Regular cardiac myocyte (primary cell): ENCODE measurements at places on chromosomes 3 and 15. TPM values are rescaled to one million over a fixed set of nuclear protein-coding genes. Genes with fewer than 3 reads are reported as not detected.

The ACKR4 gene
- total RNA-seq = 0.96 and 6.8 TPM in 2 replicates

The ECT2 gene
- total RNA-seq = 25.7 and 61.3 TPM in 2 replicates

The DUOXA2 gene
- total RNA-seq = not detected in 2 replicates

The TRH gene
- total RNA-seq = under 0.01 and 0.38 TPM in 2 replicates

The TTC21A gene
- 0.58 and 2.8 TPM in 2 replicates for total RNA-seq

The CFAP100 gene
- not detected in 2 replicates for total RNA-seq

The KLHL6 gene
- total RNA-seq = under 0.01 TPM in 2 replicates

The TIGIT gene
- under 0.01 TPM in 2 replicates for total RNA-seq

The STARD5 gene
- 3.3 and 21.1 TPM in 2 replicates for total RNA-seq

The SPINT1 gene
- total RNA-seq = 0.28 and 0.58 TPM in 2 replicates

The NR2E3 gene
- total RNA-seq = 0.38 TPM in 1 of 2 replicates, not detected in the other

The GXYLT2 gene
- total RNA-seq = 13.6 and 54.7 TPM in 2 replicates

The COLQ gene
- under 0.01 and 0.28 TPM in 2 replicates for total RNA-seq

The TTLL13 gene
- not detected in 2 replicates for total RNA-seq

The GALNT15 gene
- 4.0 and 27.1 TPM in 2 replicates for total RNA-seq

The GASK1A gene
- total RNA-seq = 1.9 and 2.3 TPM in 2 replicates

The SEMA6D gene
- 9.9 and 19.6 TPM in 2 replicates for total RNA-seq

The SLC30A4 gene
- total RNA-seq = 11.5 and 12.7 TPM in 2 replicates

The EPHB1 gene
- total RNA-seq = 0.56 and 1.5 TPM in 2 replicates

The ARGFX gene
- not detected in 2 replicates for total RNA-seq

The ITIH4 gene
- 0.96 and 2.3 TPM in 2 replicates for total RNA-seq

The SYNPR gene
- not detected in 2 replicates for total RNA-seq

The CPN2 gene
- not detected in 2 replicates for total RNA-seq

The ATP8B4 gene
- total RNA-seq = 0.19 and 10.7 TPM in 2 replicates

The P2RY12 gene
- 0.28 TPM in 1 of 2 replicates, not detected in the other for total RNA-seq

The MYL3 gene
- total RNA-seq = not detected in 2 replicates

The ARPP19 gene
- 103 and 131 TPM in 2 replicates for total RNA-seq

The SPTBN5 gene
- 0.28 and 0.38 TPM in 2 replicates for total RNA-seq

The HESX1 gene
- under 0.01 and 0.85 TPM in 2 replicates for total RNA-seq

The RPUSD2 gene
- 9.3 and 15.9 TPM in 2 replicates for total RNA-seq

The STRA6 gene
- 0.85 and 2.5 TPM in 2 replicates for total RNA-seq

The PRR20G gene
- not detected in 2 replicates for total RNA-seq

The MST1R gene
- 0.85 and 0.96 TPM in 2 replicates for total RNA-seq

The CDC25A gene
- total RNA-seq = 2.5 and 25.7 TPM in 2 replicates

The IGSF10 gene
- under 0.01 and 0.19 TPM in 2 replicates for total RNA-seq

The ATP13A4 gene
- 0.19 and 0.56 TPM in 2 replicates for total RNA-seq

The KCNMB3 gene
- total RNA-seq = 0.77 and 0.85 TPM in 2 replicates

The PCOLCE2 gene
- total RNA-seq = 27.8 and 73.6 TPM in 2 replicates

The FBXO40 gene
- not detected in 2 replicates for total RNA-seq

The LRRC31 gene
- total RNA-seq = not detected in 2 replicates

The CNTN4 gene
- under 0.01 TPM in 1 of 2 replicates, not detected in the other for total RNA-seq

The FGF7 gene
- total RNA-seq = 29.3 and 236 TPM in 2 replicates

The IFT57 gene
- total RNA-seq = 44.3 and 64.0 TPM in 2 replicates

The ZPLD1 gene
- 0.19 and 0.56 TPM in 2 replicates for total RNA-seq

The TGM4 gene
- not detected in 2 replicates for total RNA-seq

The STT3B gene
- total RNA-seq = 247 and 301 TPM in 2 replicates

The ECE2 gene
- total RNA-seq = not detected in 2 replicates

The RGMA gene
- total RNA-seq = under 0.01 and 0.19 TPM in 2 replicates

The CDCP1 gene
- total RNA-seq = 16.5 and 37.5 TPM in 2 replicates

The PLA2G4B gene
- 0.38 and 0.85 TPM in 2 replicates for total RNA-seq

The SOX14 gene
- not detected in 2 replicates for total RNA-seq

The TMOD2 gene
- 4.4 and 7.9 TPM in 2 replicates for total RNA-seq

The GOLGA6L10 gene
- total RNA-seq = under 0.01 and 0.19 TPM in 2 replicates

The MITF gene
- 5.8 and 8.5 TPM in 2 replicates for total RNA-seq

The ACP3 gene
- total RNA-seq = under 0.01 and 0.28 TPM in 2 replicates

The LRRC2 gene
- total RNA-seq = 3.6 and 5.4 TPM in 2 replicates

The TM6SF1 gene
- 0.85 and 0.96 TPM in 2 replicates for total RNA-seq
